ENCODE measurements at places on chromosomes 7 and 10. TPM values are rescaled to one million over a fixed set of nuclear protein-coding genes. Genes with fewer than 3 reads are reported as not detected.

- no peak for DNase-seq
- H3K36me3 ChIP-seq, result no peaks in the 10 kb centered on the region
- H3K27me3 ChIP-seq, result no peaks in the 10 kb centered on the region
- no peak overlapping the region for H3K27ac ChIP-seq
Observed at GRCh38 chr7:128099204-128099671, 68.0 kb upstream of the LRRC4 start.

DNA sequence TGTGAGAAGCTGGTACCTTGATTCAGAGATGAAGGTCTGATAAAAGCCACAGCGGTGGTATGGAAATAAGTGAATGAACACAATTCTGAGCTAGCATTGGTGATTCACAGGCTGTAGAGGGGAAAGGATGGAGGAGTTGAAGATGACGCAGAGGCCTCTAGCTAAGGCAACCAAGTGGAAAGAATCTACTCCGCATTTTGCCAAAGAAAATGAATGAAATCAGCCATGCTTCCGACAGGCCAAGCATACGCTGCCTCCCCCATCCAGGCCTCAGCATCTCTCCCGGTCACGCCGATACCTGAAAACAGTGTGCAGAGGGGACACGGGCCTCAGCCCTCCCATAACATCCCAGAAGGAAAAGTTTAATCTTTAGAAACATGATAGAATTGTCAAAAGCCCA is 124.3 kb upstream of the UNC5B start:
- no peak overlapping the region for H3K4me3 ChIP-seq
- no peaks in the 10 kb centered on the region for H3K36me3 ChIP-seq
- no peaks in the 10 kb centered on the region for H3K27me3 ChIP-seq
- no peak for DNase-seq
- no peaks in the 10 kb centered on the region for H3K4me1 ChIP-seq

Gene CHST12
- 28.0 TPM for total RNA-seq

GRCh38 chr7:42351316-42351935 is 114.4 kb upstream of the GLI3 start:
- DNase-seq, result no peak
- H3K27ac ChIP-seq, result no peak overlapping the region
- no peak overlapping the region for H3K4me3 ChIP-seq
- H3K27me3 ChIP-seq, result no peaks in the 10 kb centered on the region
- no peaks in the 10 kb centered on the region for H3K4me1 ChIP-seq
- H3K36me3 ChIP-seq, result no peaks in the 10 kb centered on the region

Gene ZNF467
- 1.7 TPM for total RNA-seq

GRCh38 chr7:96734343-96734742 is 24.7 kb upstream of the SEM1 start:
- H3K36me3 ChIP-seq, result no peaks in the 10 kb centered on the region
- H3K4me3 ChIP-seq, result no peak overlapping the region
- H3K4me1 ChIP-seq, result no peaks in the 10 kb centered on the region
- no peak overlapping the region for H3K27ac ChIP-seq
- no peak for DNase-seq

DNA sequence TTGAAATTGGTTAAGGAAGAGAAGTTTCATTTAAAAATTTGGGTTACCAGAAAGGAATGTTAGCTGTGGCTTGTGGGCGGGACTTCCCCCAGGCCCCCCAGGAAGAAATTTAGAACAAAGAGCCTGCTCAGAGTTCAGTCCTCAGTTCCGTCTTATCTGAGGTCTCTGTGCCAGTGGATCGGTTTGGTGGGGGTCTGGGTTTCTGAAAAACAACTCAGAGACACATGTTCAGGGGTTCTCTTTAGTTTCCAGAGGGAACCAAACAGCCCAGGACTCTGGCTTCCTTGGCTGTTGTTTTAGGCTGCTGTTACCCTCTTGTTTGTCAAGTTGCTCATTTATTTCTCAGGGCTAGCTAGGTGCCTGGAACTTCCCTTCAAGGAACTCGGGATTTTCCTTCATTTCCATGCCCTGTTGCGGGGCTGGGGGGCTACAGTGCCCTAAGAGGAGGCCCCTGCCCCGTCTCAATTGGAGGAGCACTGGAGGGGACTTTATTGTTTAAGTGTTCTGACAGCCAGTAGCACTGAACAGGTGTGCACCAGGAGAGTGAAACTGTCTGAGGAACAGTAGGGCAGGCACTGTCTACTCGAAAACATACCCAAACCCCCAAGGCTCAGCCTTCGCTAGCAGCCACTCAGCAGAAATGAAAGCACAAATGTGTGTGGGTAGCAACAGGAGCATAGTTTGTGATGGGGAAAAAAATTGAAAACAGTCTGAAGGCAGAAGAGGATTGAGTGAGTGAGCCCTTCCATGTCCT is 59.9 kb downstream of the ALOX5 start:
- no peaks in the 10 kb centered on the region for H3K4me1 ChIP-seq
- H3K4me3 ChIP-seq, result no peak overlapping the region

Measured in Caco-2 (cell line).